Stomach (tissue), 19 donors: ENCODE measurements at places on chromosomes 1 and 21.

DNA sequence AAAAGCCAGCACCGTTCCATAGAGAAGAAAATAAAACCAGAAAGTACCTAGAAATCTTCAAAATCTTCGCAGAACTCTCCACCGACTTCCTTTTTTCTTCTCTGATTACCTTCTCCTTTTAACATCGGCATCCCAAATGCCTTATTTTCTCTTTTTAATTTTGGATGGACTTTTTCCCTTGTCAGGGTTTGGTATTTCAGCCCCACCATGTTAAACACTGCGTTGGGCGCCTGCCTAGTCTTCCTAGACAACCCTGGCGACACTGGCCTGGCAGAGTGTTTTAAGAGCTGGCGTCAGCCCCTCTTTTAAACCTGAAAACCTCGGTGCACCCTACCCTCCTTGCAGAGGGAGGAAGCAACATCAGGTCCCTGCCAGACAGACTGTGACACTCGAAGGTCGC is 66.0 kb upstream of the EFHD2 start:
- H3K27me3 ChIP-seq, result no peaks in the 10 kb centered on the region
- H3K27ac ChIP-seq, result peak overlapping the region; percentile 30
- H3K36me3 ChIP-seq, result no peaks in the 10 kb centered on the region
- H3K4me1 ChIP-seq, result peaks cover 53% of the 10 kb centered on the region
- DNase-seq, result peak; percentile 80
- no peak overlapping the region for H3K4me3 ChIP-seq

GRCh38 chr1:184405094-184405800 is 18.4 kb downstream of the C1orf21 start:
- no peaks in the 10 kb centered on the region for H3K36me3 ChIP-seq
- no peak for DNase-seq
- H3K4me3 ChIP-seq, result no peak overlapping the region
- peaks cover 41% of the 10 kb centered on the region for H3K4me1 ChIP-seq
- no peaks in the 10 kb centered on the region for H3K27me3 ChIP-seq

DNA sequence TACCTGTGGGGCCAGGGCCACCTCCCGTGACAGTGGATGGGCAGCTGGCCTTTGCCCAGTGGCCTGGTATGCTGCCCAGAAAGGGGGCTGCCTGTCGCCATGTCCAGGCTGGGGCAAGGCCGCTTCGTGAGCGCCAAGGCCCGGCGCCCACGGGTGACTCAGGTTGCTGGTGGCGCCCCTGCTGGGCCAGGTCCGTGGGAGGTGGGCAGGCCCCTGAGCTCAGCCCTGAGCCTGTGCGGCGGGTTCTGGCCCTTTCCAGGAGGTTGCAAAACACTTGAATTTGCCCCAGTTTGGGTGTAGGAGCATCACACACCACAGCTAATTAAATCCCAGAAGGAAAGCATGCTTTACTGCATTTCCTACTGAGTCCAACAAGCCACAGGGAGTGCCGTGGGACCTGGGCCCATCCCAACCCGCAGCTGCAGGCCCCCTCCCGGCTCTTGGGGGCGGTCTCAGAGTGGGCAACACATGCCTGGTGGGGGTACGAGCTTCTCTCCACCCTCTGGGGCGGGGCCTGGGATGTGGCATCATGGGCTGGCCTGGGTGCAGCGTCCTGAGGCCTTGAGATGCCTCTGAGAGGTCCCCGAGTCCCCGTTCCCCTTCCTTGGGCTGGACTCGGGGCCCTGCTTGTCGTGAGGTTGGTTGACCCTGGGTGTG is 159.8 kb downstream of the PEX14 start:
- peaks cover 33% of the 10 kb centered on the region for H3K36me3 ChIP-seq
- no peaks in the 10 kb centered on the region for H3K27me3 ChIP-seq
- no peak for DNase-seq
- H3K4me1 ChIP-seq, result peaks cover 71% of the 10 kb centered on the region

- no peak overlapping the region for H3K4me3 ChIP-seq
- H3K27ac ChIP-seq, result peak overlapping the region; percentile 89
- no peaks in the 10 kb centered on the region for H3K27me3 ChIP-seq
Measured at GRCh38 chr1:58813361-58813760, 29.5 kb upstream of the JUN start.

- H3K27ac ChIP-seq, result no peak overlapping the region
- no peak overlapping the region for H3K4me3 ChIP-seq
- no peaks in the 10 kb centered on the region for H3K4me1 ChIP-seq
- no peak for DNase-seq
- no peaks in the 10 kb centered on the region for H3K27me3 ChIP-seq
- no peaks in the 10 kb centered on the region for H3K36me3 ChIP-seq
Measured at GRCh38 chr21:32817208-32817607, 45.7 kb upstream of the PAXBP1 start.

DNA sequence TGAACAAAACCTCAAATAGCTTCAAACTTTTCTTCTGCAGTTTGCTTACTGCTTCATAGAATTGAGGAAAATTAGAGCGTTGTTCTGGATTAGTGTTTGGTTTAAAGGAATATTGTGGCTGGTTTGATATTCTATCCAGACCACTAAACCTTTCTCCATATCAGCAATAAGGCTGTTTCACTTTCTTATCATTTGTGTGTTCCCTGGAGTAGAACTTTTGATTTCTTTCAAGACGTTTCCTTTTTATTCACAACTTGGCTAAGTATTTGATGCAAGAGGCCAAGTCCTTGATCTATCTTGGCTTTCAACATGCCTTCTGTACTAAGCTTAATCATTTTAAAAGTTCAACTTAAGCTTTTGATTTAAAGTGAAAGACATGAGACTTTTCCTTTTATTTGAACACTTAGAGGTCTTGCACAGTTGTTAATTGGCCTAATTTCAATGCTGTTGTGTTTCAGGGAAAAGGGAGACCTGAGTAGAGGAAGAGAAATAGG is 359.1 kb downstream of the S1PR1 start:
- no peak overlapping the region for H3K4me3 ChIP-seq
- no peak overlapping the region for H3K27ac ChIP-seq
- no peaks in the 10 kb centered on the region for H3K36me3 ChIP-seq
- DNase-seq, result peak; percentile 24
- H3K4me1 ChIP-seq, result no peaks in the 10 kb centered on the region

- H3K36me3 ChIP-seq, result no peaks in the 10 kb centered on the region
- H3K4me1 ChIP-seq, result peaks cover 40% of the 10 kb centered on the region
- no peak for DNase-seq
- no peak overlapping the region for H3K27ac ChIP-seq
- no peak overlapping the region for H3K4me3 ChIP-seq
Measured at GRCh38 chr1:7651203-7651602, 119.9 kb upstream of the VAMP3 start.

- H3K4me1 ChIP-seq, result no peaks in the 10 kb centered on the region
- H3K27ac ChIP-seq, result no peak overlapping the region
- no peak for DNase-seq
- H3K4me3 ChIP-seq, result no peak overlapping the region
- no peaks in the 10 kb centered on the region for H3K27me3 ChIP-seq
Measured at GRCh38 chr1:41790351-41790750, 128.4 kb downstream of the HIVEP3 start.

DNA sequence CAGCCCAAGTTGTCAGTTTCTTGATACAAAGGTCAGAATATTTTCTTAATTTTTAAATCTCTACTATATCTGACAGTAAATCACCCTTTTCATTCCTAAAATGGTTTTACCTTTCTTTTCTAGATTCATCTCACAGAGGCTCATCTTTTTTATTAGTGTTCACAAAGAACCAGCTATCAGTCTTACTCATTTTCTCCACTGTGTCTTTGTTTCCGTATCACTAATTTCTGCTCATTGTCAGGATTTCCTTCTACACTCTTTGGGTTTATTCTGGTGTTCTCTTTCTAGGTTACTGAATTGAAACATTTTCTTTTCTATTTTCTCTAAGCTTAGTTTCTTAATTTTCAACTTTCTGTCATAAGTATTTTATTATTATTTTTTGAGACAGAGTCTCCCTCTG is 8.7 kb downstream of the AGPAT3 start:
- DNase-seq, result no peak
- peaks cover 3% of the 10 kb centered on the region for H3K4me1 ChIP-seq
- H3K27ac ChIP-seq, result no peak overlapping the region
- H3K27me3 ChIP-seq, result no peaks in the 10 kb centered on the region
- H3K36me3 ChIP-seq, result peaks cover 27% of the 10 kb centered on the region
- no peak overlapping the region for H3K4me3 ChIP-seq

DNA sequence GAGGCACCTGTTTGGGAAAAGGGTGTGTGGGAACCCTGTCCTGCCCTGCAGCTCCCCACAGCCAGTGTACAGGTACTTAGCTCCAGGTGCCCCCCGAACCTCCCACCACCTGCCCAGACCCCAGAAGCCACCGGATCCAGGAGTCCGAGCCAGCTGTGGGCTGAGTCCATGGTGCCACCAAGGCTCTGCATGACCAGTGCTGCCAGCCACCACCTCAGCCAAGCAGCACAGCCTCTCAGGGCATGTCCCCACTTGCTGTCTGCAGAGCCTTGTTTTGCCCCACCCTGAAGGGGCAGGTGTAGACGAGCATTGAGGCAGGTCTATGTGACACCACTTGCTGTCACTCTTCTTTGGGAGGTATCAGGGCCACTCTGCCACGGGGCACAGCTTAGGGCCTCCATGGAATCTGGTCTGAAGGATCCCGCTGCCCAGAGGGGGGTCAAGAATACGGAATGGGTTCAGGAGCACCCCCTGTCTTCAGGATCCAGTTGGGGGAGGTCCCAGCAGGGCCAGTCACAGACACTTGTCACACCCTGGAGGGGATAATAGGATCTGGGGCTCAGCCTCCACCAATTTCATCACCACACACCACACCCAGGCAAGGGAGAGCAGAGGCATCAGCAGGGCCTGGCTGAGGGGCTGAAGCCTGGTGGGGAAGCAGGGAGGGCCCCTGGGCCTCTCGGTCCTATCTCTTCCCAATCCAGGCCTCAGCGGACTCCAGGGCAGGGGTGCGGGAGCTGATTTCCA is 27.7 kb downstream of the ARHGEF19 start:
- no peak for DNase-seq
- no peak overlapping the region for H3K27ac ChIP-seq
- no peaks in the 10 kb centered on the region for H3K36me3 ChIP-seq
- no peaks in the 10 kb centered on the region for H3K27me3 ChIP-seq
- peaks cover 57% of the 10 kb centered on the region for H3K4me1 ChIP-seq
- no peak overlapping the region for H3K4me3 ChIP-seq

- no peak overlapping the region for H3K27ac ChIP-seq
- no peak overlapping the region for H3K4me3 ChIP-seq
- H3K27me3 ChIP-seq, result no peaks in the 10 kb centered on the region
- no peak for DNase-seq
- no peaks in the 10 kb centered on the region for H3K4me1 ChIP-seq
- H3K36me3 ChIP-seq, result no peaks in the 10 kb centered on the region
Measured at GRCh38 chr1:186479162-186479561, 18.2 kb upstream of the PDC start.
